Stimulated activated CD8-positive, alpha-beta memory T cell treated with anti-CD3 and anti-CD28 coated beads, Interleukin-2, amount 100 ng/mL, for 48 hours (primary cell): ENCODE measurements at places on chromosomes 13 and 19.

GRCh38 chr13:44165221-44165888 lies 208.3 kb upstream of the SERP2 start:
- DNase-seq, result no peak

GRCh38 chr13:67052550-67053490 lies 177.3 kb downstream of the PCDH9 start:
- no peak for DNase-seq

- DNase-seq, result no peak
These were observed 142.5 kb downstream of the SLC7A1 start for GRCh38 chr13:29452773-29453616.

DNA sequence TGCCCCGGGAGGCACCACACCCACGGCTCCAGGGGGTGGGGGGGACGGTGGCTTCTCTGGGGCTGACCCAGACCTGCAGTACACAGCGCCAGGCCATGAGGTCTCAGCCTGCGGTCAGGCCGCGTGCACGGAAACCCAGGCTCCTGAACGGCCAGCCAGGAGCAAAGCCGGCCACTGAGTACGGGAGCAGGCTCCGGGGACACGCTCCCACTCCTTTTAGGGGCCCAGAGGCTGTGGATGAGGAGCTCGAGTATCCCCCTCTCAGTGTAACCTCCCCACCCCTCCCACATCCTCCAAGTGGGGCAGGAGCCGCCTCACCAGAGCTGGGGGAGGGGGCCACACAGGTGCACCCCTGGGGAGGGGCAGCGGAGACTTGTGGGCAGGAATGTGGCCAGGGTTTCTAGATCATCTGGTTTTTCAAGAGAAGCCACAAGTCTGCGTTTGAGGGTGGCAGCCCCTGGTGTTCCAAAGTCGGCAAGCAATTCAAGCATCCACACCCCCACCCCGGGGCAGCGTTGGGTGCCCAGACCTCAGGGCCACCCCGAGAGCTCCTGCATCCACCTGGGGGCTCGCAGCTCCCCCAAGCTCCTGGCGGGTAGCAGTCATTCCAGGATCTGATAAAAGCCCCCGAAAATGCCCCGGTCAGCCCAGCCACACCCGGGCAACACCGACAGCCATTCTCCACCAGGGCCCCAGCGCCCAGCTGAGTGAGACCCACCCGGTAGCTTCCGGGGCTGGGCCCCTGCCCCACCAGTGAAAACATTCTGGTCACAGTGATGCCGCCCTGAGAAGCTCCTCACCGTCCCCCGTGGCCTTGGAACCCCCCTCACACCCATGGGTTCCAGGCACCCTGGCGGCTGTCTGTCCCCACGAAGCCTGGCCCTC lies 6.1 kb downstream of the SBNO2 start:
- DNase-seq, result no peak

- no peak for DNase-seq
These were observed 53.4 kb downstream of the MCF2L start for GRCh38 chr13:113022391-113022744.

GRCh38 chr13:105514401-105514800 lies 1021.1 kb downstream of the EFNB2 start:
- DNase-seq, result no peak

DNA sequence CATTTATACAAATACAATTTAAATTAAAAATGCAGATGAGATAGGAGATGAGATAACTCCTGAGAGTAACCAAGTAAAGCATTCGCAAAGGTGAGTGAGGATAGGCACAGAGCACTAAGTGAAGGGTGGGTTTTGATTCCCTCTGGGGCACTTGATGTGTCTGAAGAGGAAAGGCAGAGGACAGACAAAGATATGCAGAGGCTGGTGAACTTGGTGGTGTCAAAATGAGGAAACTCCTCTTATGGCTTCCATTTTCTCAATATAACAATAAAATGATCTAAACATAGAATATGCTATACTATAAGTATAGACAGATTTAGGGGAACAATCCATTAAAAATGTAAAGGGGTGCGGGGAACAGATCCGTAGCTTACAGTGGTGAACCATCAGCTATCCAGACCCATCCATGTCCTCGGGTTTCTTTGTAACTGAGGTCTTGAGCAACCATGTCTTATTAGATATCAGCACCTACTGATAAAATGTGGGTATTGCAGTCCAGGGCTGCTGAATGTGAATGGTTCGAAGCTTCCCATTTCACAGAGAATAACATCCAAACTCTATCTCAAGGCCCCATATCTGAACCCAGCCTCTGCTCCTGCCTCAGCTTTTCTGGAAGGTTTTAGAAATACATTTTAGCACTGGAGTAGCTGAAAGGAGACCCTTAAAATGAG lies 73.9 kb upstream of the SLC10A2 start:
- DNase-seq, result no peak

DNA sequence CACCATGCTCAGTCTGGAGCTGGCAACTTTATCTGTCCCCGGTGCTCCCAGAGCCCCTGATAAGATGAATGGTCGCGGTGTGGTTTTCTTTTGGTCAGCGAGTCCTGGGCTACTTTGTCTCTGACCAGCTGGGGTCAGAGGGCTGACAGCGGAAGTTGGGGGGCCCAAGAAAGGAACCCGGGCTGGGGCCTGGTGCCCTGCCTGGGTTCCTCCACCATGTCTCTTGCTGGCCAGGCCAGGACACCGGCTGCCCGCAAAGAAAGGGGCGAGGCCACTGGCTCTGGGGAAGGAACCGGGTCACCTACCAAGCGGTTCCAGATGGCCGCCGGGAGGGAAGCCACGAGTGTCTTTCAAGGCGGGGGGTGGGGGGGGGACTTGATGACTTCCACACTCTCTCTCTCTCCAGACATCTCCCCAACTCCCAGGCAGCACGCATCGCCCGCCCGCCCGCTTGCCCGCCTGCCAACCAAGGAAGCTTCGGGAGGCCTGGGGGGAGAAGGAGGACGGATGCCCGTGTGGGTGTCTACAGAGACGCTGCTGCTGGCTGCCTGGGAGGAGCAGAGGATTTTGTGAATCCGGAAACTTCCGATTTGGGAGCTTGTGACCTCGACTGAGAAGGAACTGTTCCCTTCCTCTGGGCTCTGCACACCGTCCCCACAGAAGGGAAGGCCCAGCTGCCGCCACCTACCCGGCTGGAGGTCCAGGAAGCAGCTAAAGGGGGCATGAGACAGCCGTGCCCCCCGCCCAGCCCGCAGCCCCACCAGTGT lies 1.1 kb downstream of the PIP5K1C start:
- DNase-seq, result no peak

- DNase-seq, result no peak
These were observed 1190.3 kb downstream of the EFNB2 start for GRCh38 chr13:105345131-105345530.

GRCh38 chr13:19817510-19818158 lies 34.9 kb upstream of the PSPC1 start:
- no peak for DNase-seq

DNA sequence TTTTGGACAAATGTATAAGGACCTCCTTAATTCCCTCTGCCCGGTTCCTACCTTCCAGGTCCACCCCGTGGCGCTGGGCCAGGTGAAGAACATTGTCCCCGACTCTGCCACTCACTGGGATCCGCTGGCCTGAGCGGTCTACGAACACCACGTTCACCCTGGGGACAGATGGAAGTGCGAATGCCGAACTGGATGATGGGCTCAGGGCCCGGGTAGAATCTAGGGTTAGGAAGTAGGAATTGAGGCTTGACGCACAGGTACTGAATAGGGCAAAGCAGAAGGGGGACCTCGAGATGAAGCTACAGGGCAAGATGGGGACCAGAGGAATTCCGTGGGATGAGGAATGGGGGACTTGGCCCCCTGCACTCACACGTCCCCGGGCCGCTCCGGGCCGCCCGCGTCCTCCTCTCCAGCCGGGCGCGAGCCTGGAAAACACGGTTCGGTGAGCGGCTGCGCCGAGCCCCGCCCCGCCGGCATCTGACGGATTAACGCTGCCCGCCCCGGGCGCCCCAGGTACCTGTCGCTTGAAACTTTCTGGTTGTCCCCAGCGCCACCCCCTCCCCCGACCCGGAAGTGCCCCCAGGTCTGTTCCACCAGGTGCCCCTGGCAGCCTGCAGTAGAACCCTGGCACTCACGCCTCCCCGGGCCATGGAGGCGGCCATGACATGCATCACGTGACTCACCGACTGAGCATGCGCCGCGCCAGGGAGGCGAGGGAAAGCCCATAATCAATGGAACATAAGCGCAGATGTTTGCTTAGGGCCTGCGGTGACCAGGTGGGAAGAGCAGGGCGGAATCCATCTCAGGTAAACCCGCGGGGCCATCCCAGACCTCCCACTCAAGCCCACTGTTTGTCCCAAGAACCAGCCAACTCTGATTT lies at the start of gene FDX2:
TSS of gene FDX2 (minus strand) at position 681 of the 880 bp plus-strand sequence. CDS start at position 662, 19 bp downstream.
- DNase-seq, result peak; percentile 84

DNA sequence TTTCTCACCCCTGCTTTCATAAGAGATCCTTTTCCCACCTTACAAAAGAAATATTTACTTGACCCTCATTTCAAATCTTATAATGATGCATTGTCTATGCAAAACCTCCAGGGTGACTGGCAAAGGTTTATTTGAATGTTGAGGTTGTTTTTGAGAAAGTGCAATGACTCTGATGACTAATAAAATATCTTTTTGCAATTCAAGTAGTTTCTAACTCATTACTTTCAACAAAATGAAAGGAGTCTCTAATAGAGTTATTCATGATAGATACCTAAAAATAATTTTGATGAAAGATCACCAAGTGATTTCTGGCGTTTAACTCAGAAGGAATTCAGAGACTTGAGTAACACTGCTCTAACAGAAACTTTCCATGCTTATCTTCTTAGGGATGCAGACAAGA lies 144.2 kb downstream of the FOXO1 start:
- DNase-seq, result no peak

- no peak for DNase-seq
These were observed 5.5 kb upstream of the IFI30 start for GRCh38 chr19:18167975-18168645.

- DNase-seq, result no peak
These were observed 173.9 kb downstream of the DCLK1 start for GRCh38 chr13:35957241-35957731.

DNA sequence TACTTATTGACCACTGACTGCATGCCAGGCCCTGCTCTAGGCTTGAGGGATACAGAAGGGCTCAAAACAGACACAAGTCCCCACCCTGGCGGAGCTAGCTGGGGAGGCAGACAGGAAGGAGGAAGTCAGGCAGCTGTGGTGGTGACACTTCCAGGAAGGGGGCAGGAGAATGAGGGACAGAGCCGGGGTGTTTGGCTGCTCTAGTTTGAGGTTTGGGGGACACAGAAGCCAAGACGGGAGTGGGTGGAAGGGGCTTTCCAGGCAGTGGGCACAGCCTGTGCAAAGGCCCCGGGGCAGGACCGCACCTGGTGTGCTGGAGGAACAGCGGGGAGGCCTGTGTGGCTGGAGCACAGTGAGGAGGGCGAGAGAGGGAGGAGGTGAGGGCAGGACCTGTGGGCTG lies 4.0 kb downstream of the MRPL54 start:
- DNase-seq, result no peak

- no peak for DNase-seq
These were observed 49.8 kb downstream of the ELF1 start for GRCh38 chr13:40969169-40969901.

- no peak for DNase-seq
These were observed 6.5 kb downstream of the EPSTI1 start for GRCh38 chr13:42985312-42986175.

- no peak for DNase-seq
These were observed 10.1 kb downstream of the FOSB start for GRCh38 chr19:45477713-45478453.

DNA sequence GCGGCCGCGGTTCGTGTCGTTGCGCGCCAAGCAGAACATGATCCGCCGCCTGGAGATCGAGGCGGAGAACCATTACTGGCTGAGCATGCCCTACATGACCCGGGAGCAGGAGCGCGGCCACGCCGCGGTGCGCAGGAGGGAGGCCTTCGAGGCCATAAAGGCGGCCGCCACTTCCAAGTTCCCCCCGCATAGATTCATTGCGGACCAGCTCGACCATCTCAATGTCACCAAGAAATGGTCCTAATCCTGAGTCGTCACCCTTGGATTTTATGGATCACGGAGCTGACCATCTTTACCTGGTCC lies 475 bp downstream of the MRPL57 start:
- DNase-seq, result peak; percentile 4

- DNase-seq, result no peak
These were observed 8.7 kb upstream of the INSL3 start for GRCh38 chr19:17829855-17830566.

DNA sequence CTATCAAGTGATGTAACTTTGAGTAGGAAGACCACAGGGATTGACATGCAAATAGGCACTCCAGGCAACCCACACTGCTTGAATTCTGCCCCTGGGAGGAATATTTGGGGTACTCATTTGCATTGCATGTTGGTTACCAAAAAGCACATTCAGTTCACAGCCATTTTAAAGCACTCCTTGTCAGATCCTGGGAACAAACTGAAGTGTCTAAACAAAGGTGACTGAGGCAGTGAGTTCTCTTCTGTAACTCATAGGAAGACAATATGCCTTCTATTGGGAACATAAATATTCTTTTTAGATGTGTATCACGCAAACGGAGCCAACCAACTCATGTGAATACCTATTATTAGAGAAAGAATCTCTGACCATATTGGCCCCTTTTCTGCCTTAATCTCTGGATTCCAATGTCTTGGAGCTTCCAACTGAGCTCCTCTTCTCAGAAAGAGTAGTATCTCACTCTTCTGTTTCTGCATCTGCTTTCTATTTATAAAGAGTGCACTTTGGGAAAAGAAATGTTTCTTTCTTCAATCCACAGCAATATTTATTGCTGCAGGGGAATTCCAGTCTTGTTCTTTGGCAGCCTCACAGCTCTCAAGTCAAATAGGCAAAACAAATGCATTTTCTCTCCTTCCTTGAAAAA lies 125.7 kb upstream of the NBEA start:
- DNase-seq, result no peak

GRCh38 chr13:49444524-49445395 lies 686 bp downstream of the SETDB2 start:
- no peak for DNase-seq

- DNase-seq, result no peak
These were observed 69.0 kb upstream of the C1QTNF9B start for GRCh38 chr13:23966221-23966690.
